ENCODE measurements at places on chromosomes 12 and 14. TPM values are rescaled to one million over a fixed set of nuclear protein-coding genes. Genes with fewer than 3 reads are reported as not detected.

- no peaks in the 10 kb centered on the region for H3K27me3 ChIP-seq
- H3K36me3 ChIP-seq = no peaks in the 10 kb centered on the region
- H3K4me3 ChIP-seq = no peak overlapping the region
- H3K4me1 ChIP-seq = no peaks in the 10 kb centered on the region
Measured at GRCh38 chr14:72692696-72693095, 201.2 kb downstream of the DPF3 start.

ADCY4 gene
- total RNA-seq = 4.7 TPM

DNA sequence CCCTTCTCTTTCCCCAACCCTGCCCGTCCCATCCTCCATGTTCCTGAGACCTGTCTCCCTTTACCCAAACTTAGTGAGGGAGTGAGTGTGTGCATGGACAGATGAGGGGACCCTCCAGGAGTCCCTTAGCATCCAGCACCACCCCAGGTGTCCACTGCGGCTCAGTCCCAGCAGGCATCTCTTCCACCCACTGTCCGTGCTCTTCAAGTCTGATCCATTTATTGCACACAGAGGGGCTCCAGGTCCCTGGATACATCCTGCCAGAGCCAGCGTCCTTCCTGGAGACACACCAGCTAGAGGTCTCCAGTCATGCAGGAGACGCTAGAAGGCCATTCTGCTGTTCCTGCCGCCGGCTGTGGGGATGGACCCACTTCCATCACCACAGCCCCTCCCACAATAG, 239.2 kb downstream of the ADGRD1 start:
- no peak overlapping the region for H3K4me3 ChIP-seq
- no peak for DNase-seq
- H3K27ac ChIP-seq = no peak overlapping the region
- H3K27me3 ChIP-seq = no peaks in the 10 kb centered on the region

DNA sequence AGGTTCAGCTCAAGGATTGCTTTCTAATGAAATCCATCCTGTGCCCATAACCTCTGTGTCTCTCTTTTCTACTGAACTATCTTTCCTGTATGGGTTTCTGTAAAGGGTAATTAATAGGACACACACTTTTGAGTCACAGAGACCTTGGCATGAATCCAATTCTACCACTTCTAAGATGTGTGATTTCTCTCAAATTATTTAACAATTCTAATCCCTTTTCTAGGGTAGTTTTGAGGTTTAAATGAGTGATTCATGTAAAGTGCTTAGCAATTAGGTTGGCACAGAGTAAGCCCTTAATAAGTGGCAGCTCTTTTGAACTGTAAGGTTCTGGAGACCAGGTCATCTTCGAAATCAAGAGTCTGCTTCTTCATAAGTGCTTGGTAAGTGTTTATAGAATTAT, 202.7 kb downstream of the RASSF9 start:
- no peaks in the 10 kb centered on the region for H3K36me3 ChIP-seq
- no peaks in the 10 kb centered on the region for H3K4me1 ChIP-seq
- H3K27me3 ChIP-seq = no peaks in the 10 kb centered on the region
- H3K27ac ChIP-seq = no peak overlapping the region
- no peak for DNase-seq

ALG10B gene
- 5.3 TPM for total RNA-seq

GRCh38 chr12:52321418-52321817, 220 bp upstream of the KRT83 start:
- H3K36me3 ChIP-seq = no peaks in the 10 kb centered on the region
- no peak overlapping the region for H3K27ac ChIP-seq
- no peak for DNase-seq
- no peaks in the 10 kb centered on the region for H3K4me1 ChIP-seq
- H3K27me3 ChIP-seq = no peaks in the 10 kb centered on the region
- H3K4me3 ChIP-seq = no peak overlapping the region

DNA sequence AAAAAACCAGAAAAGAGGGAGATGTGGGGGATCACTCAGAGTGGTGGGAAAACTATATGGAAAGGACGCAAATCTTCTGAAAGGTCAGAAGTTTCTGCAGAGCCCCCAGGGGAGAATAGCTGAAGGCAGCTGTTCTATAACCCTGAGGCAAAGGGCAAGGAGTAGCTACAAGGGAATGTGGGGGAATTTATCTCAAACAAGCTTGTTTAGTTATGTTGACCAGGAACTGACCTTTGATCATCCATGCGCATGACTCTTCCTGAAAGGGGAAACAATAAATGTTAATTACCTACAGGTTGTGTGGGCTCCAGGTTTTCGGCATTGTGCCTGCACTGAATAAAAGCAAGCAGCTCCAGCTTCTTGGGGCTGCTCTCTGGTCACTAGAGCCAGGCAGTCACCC, 968.5 kb downstream of the AACS start:
- H3K27me3 ChIP-seq = no peaks in the 10 kb centered on the region
- H3K4me1 ChIP-seq = no peaks in the 10 kb centered on the region
- H3K36me3 ChIP-seq = no peaks in the 10 kb centered on the region

DNA sequence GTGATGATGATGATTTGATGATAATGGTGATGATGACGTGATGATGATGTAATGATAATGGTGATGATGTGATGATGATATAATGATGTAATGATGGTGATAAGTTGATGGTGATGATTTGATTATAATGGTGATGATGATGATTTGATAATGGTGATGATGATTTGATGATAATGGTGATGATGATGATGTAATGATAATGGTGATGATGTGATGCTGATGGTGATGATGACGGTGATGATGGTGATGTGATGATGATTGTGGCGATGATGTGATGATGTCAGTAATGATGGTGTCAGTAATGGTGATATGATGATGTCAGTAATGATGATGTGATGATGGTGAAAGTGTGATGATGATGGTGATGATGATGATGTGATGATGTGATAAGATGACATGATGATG, 613.4 kb downstream of the AACS start:
- H3K4me1 ChIP-seq = no peaks in the 10 kb centered on the region
- no peak overlapping the region for H3K4me3 ChIP-seq
- no peaks in the 10 kb centered on the region for H3K36me3 ChIP-seq
- H3K27ac ChIP-seq = no peak overlapping the region
- H3K27me3 ChIP-seq = no peaks in the 10 kb centered on the region

DNA sequence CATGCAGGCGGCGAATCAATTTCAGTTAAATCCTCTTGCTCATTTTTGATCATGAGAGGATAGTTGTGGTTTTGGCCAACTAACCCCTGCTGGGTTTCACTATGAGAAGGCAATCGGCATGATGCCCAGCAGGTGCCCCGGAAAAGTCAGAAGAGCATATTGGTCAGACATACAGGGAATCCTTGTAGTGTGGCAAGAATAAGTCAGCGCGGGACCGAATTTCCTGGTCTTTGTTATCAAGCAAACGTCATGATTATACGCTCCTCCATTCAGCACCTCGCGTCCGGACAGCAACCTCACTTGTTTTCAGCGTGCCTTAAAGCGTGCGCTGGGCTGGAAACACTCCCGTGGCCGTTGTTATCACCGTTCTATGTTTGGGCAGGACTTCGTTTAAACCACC, 1.8 kb downstream of the TBC1D30 start:
- H3K36me3 ChIP-seq = no peaks in the 10 kb centered on the region
- H3K27ac ChIP-seq = no peak overlapping the region
- H3K27me3 ChIP-seq = no peaks in the 10 kb centered on the region

DNA sequence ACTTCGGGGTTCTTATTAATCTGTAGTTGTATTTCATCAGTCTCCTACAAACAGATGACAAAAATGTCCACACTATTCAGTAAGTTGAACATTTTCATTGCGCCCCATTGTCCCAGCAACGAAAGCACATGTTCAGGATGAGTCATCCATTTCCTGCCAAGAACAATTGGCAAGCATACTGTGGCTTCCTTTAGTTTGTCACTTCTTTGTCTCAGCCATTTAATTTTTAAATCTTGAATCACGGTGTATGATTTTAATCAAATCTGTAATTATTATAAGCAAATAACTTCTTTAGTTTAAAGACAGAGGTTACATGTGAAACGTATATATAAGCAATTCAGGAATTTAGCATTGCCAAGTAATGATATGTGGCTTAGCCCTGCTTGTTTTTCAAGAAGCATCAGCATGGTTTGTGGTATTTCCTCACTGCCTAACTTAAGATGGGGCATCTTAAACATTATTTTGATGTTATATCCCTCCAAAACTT, 211.3 kb upstream of the KRR1 start:
- H3K27me3 ChIP-seq = no peaks in the 10 kb centered on the region
- DNase-seq = no peak
- H3K4me3 ChIP-seq = no peak overlapping the region
- peak overlapping the region; percentile 55 for H3K27ac ChIP-seq
- H3K4me1 ChIP-seq = peaks cover 6% of the 10 kb centered on the region
- H3K36me3 ChIP-seq = no peaks in the 10 kb centered on the region

DNA sequence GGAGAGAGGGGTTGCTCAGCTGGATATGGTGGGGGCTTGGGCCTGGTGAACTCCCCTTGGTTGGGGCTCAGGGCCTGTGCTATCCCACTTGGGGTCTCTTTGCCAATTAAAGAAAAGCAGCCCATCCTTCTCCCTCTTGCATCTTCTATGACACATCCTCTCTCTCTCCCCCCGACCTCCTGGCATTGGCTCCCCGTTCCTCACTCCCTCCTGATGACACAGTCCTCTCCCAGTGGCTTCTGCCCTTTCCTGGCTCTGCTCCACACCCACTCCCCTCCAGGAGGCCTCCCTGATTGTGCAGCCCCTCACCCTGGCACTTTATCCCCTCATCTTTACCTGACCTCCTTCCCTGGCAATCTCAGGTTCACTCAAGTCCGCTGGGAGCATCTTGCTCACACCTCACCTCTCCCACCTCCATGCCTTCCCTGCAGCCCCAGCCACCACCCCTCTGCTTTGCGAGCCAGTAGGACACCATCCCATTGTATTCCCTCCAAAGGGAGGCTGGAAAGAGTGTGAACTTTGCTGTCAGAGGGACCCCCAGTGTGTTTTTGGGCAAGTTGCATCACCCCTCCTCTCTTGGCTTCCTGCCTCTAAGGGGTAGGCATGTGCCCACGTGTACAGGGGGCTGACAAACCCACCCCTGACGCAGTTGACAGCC, 10.7 kb downstream of the KRT80 start:
- DNase-seq = no peak
- H3K36me3 ChIP-seq = no peaks in the 10 kb centered on the region
- no peak overlapping the region for H3K4me3 ChIP-seq
- no peaks in the 10 kb centered on the region for H3K4me1 ChIP-seq

- no peak overlapping the region for H3K27ac ChIP-seq
- no peak for DNase-seq
- no peak overlapping the region for H3K4me3 ChIP-seq
Measured at GRCh38 chr12:106917503-106917902, 38.2 kb upstream of the TMEM263 start.

GRCh38 chr12:25107920-25108319, 87.0 kb downstream of the DNAI7 start:
- no peak for DNase-seq
- no peaks in the 10 kb centered on the region for H3K36me3 ChIP-seq
- H3K27ac ChIP-seq = no peak overlapping the region
- no peaks in the 10 kb centered on the region for H3K27me3 ChIP-seq
- no peaks in the 10 kb centered on the region for H3K4me1 ChIP-seq

DNA sequence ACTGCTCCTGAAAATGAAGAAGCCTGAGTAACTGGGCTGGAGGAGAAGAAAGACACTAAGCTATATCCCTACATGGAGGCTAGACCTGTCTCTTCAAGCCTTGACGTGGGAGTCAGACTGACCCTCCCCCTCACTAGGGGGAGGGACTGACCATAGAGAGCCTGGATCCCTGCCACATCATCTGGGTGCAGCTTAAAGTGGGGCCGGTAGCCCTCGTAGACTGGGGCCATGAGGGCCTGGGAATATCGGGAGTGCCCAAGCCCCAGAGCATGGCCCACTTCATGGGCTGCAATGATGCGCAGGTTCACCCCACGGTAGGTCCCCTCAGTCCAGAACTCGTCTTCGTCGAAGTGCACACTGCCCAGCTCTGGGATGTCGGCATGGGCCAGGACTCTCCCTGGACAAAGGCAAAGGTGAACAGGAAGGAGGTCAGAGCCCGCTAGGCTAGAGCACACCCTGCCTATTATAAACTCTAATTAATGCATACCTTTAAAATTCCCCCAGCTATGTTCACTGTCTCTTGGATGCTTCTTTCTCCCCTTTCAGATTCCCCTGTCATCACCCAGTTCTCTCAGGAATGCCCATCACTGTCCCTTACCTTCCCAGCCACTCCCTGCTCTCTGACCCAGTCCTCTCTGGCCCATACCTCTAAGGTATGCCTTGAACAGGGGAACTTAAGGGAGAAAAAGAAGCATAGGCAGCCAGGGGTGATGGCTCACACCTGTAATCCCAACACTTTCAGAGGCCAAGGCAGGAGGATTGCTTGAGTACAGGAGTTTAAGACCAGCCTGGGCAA, 3.2 kb downstream of the MMP19 start:
- H3K36me3 ChIP-seq = no peaks in the 10 kb centered on the region
- no peak overlapping the region for H3K4me3 ChIP-seq
- no peaks in the 10 kb centered on the region for H3K4me1 ChIP-seq
- DNase-seq = no peak
- H3K27me3 ChIP-seq = no peaks in the 10 kb centered on the region

SIX1 gene
- not detected for total RNA-seq

ABCC9 gene
- 26.5 TPM for total RNA-seq

DNA sequence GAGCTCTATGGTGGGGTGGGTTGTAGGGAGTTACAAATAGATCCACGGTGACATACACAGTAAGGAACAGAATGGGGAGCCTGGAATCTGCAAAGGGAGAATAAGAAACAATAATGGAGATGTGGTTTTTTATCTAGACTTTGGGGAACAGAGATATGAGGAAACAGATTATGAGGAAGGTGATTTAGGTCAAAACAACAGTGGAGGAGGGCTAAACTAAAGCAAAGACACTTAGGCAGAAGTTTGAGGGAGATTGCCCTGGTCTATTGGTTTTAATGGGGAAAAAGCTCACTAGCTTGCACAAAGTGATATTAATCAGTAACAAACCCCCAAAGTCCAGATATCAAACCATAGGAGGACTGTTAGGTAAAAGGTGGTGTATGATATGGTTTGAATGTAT, 144.5 kb upstream of the DYRK2 start:
- H3K27ac ChIP-seq = no peak overlapping the region
- no peaks in the 10 kb centered on the region for H3K36me3 ChIP-seq
- H3K27me3 ChIP-seq = no peaks in the 10 kb centered on the region
- no peaks in the 10 kb centered on the region for H3K4me1 ChIP-seq
- H3K4me3 ChIP-seq = no peak overlapping the region

DNA sequence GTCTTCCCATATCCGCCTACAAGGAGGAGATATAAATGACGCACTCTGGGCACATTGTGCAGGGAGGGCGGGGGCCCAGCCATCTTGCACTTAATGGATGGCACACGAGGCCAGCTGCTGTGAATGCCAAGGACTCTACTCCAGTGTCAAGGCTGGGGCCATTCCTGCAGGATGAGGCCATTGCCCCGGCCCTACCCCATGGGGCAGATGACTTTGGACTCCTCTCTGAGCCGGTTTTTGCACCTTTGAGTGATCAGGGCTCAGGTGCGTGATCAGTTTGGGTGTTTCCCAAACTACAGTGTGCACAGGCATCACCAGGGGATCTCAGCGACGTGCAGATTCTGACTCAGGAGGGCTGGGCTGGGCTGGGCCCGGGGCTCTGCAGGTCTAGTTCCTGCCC, 16.1 kb downstream of the MMAB start:
- H3K27me3 ChIP-seq = no peaks in the 10 kb centered on the region
- H3K4me1 ChIP-seq = peaks cover 44% of the 10 kb centered on the region
- no peak overlapping the region for H3K4me3 ChIP-seq

GRCh38 chr12:104763168-104763805, 194.8 kb downstream of the SLC41A2 start:
- H3K4me3 ChIP-seq = no peak overlapping the region
- no peaks in the 10 kb centered on the region for H3K4me1 ChIP-seq
- no peaks in the 10 kb centered on the region for H3K36me3 ChIP-seq
- H3K27me3 ChIP-seq = no peaks in the 10 kb centered on the region
- DNase-seq = no peak

SLC35F4 gene
- total RNA-seq = not detected
